ENCODE measurements at places on chromosomes 4 and X. TPM values are rescaled to one million over a fixed set of nuclear protein-coding genes. Genes with fewer than 3 reads are reported as not detected.

ETDB gene
- total RNA-seq, result not detected

TMPRSS11D gene
- total RNA-seq, result not detected

ARHGAP24 gene
- 69.2 TPM for total RNA-seq

ZNF141 gene
- total RNA-seq, result 2.2 TPM
